CD4-positive, alpha-beta T cell treated with Interleukin-6 for 4 hours (primary cell): ENCODE measurements at places on chromosomes 4 and X.

GRCh38 chr4:113610537-113610936 lies 151.0 kb downstream of the CAMK2D start:
- DNase-seq, result no peak

DNA sequence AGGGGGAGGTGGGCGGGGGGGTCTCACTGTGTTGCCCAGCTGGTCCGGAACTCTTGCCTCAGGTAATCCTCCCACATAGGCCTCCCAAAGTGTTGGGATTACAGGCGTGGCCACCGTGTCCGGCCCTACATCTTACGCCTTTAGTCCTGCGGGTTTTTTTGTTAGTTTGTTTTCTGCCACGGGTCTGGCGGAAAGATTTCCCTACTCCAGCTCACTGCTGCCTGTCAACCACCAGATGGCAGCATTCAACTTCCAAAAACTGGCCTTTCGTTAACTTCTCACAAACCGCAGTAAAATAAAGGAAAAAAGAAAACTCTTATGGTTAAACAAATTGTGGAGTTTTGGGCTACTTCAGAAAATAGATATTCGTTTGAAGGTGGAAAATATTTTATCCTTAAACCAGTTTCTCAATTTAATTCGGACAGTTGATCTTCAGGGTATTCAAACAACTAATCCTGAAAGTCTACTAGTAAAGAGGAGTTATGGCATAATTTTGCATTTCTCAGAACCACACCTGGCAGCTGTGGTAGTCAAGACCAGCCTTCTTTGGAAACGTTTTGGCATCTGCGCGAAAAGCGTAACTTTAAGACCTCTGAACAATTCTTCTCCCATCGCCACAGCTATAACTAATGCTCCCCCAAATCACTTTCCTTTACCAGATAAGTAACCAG lies 41.1 kb downstream of the LUZP4 start:
- peak; percentile 30 for DNase-seq

GRCh38 chr4:113987382-113987941 lies 8.0 kb upstream of the ARSJ start:
- DNase-seq, result no peak

DNA sequence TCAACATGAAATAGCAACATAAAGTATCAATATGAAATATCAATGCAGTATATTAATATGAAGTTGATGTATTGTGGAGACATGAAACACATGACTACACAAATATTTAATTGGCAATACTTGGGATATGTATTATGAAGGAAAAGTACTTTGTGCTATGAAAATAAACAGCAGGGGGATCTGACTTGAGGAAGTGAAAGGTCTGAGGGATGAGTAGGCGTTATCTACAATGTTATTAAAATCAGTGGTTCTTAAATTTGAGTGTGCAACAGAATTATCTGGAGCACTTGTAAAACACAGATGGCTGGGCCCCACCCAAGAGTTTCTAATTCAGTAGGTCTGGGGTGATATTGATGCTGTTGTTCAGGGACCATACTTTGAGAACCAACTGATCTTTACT lies 27.4 kb upstream of the ARX start:
- DNase-seq, result no peak

DNA sequence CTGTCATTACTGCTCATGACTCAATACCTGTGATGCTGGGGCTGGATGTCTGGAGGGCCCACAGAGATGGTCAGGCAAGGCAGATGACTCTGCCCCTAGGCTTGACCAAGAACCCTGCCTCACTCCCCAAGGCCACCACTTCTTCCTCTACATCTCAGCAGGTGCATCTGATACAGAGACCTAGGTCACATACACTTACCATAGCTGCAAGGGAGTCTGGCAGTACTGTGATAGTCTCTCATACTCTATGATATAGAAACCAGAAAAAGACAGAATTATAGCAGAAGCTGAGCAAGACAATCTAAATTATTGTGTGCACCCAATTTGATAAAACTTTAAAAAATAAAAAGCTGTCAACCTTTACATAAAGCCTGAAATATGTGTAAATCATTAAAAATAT lies 477.1 kb upstream of the GALNT7 start:
- DNase-seq, result no peak

DNA sequence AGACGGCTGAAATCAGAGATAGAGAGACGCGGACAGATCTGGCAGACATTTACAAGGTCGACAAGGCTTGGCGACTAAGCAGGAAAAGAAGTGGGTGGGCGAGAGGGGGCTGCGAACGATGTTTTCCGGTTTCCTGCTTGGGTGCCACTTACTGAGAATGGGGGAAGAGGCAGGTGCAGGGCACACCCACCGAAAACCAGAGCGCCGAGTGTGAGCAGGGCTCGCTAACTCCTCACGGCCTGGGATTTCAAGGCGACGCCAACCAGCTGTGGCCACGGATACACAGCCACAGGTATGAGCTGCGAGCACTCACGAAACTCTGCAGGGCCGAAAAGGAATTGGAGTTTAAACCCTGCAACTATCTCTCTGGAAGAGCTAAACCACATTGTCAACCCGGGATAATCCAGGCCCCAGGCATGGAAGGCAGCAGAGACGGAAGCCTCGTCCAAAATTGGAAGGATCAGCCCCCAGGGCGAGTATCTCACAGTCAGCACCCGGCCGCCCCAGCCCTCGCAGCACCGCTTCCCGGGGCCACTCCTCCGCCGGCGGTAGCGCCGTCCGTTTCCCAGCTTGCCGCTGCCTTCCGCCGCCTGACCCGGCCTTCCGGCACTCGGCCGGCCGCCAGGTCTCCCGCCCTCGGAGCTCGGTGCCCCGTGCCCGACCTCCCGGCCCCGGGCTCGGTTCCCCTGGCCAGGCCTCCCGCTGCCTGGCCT lies 778 bp downstream of the CASP3 start:
- peak; percentile 55 for DNase-seq

DNA sequence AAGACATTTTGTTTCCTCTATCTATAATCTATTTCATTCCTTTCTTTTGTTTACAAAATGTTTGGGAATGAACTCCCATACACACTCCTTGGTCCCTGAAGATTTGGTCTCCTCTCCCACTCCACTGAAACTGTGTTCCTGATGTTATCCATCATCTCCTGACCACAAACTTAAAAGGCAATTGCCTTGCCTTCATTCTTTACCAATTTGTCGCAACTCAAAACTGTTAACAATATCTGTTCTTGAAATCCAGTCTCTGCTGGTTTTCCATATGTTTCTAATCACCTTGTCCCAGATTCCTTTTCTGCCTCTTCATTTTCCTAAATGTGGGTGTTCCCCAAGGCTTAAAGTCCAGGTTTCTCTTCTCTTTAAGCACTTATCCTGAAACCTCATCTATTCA lies 262.2 kb upstream of the TTC29 start:
- DNase-seq, result no peak

DNA sequence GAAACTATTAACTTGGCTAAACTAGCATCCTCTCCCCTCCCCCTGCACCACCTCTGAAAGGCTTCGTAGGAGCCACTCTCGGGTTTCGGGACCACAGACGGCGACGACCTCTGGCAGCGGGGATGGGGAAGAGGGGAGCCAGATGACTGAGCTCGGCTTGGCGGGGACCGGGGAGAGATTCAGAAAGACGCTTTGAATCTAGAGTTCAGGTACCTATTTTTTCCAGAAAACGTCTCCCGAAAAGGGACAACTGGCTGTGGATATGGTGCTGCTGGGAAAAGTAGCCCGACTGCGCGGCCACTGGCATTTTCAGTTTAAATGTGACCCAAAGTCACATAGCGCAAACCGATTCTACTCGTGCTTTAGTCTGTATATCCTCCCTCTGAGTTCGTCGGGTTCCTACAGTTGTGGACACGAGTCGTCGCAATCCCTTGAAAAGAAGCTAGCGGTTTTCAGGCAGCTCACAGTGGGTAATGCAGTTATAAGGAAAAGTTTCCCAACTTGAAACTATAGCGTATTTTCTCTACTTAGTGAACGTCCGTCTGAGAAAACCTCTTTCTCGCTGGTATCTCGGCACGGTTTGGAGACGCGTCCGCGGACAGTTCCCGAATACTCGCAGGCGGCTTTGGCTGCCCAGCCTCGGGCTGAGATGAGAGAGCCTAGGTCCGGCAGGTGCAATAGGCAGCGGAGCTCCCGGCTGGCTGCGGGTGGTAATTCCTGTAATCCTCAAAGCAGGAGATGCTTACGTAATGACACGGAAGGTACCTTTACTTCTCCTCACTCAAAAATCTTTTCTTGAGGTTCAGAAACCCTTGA lies 1.3 kb downstream of the PARM1 start:
- no peak for DNase-seq

DNA sequence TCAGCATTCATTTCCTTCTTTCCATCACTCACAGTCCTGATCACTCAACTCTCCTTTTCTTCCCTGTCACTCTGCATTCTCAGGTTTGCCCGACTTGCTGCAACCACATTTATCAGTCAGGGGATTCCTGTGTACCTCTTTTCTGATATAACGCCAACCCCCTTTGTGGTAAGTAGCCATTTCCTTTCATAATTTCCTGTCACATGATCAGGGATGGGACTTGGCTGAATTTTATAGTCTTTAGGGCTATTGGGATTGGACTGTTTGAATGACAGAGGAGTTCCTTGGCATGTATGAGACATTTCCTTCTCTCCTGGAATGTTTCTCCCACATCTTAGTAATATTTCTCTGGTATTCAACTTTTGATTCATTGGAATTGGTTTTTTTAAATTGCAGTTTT lies 11.0 kb downstream of the PGM2 start:
- DNase-seq, result no peak

GRCh38 chr4:7781366-7781765 lies 158.3 kb downstream of the AFAP1 start:
- no peak for DNase-seq

DNA sequence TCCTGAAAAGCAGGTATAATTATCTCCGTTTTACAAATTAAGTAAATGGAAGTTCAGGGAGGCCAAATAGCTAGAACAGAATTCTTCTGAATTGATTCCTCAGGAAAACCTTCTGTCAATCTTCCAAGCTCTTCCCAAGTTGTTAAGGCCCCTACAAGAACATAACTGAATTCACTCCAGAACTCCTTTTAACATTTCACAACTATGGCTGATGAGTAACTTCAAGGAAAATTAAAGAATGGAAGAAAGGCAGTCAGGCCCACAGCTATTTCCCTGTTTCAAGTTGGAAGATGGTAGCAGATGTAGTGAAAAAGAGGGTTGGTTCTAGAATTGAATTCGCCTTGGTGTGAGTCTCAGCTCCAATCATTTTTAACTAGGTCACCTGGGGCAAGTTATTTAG lies 15.9 kb downstream of the SETD7 start:
- DNase-seq, result no peak

DNA sequence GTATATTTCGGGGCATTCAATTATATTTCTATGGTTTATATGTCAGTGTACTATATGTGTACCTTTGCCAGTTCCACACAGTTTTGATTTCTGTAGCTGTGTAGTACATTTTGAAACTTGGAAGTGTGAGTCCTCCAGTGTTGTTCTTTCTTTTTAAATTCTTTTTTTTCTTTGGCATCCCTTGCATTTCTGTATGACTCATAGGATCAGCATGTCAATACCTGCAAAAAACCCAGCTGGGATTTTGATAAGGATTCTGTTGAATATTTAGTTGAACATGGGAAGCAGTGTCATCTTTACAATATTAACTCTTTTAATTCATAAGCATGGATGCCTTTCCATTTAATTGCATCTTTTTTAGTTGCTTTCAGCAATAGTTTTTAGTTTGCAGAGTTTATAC lies 100.0 kb downstream of the SH3BGRL start:
- DNase-seq, result no peak

DNA sequence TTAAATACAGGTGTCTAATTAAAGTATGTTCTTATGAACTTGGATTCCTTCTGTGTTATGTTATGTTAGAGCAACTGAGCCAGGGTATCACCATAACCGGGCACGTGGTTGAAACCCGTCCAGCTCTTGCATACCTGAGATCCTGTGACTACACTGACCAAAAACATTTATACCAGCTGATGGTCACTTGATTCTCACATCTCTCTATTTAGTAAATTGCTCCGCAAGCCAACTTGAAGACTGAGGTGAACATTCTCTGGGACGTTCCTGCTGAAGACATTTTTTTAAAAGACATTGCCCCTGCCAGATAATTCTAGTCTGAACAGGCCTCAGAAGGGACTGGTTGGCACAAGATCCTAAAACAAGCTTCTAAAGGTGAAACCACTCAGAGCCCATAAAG lies 550.0 kb upstream of the DIPK2B start:
- DNase-seq, result no peak

GRCh38 chr4:75666299-75666698 lies 6.9 kb downstream of the G3BP2 start:
- no peak for DNase-seq

GRCh38 chr4:183658362-183659028 lies 490 bp downstream of the RWDD4 start:
- peak; percentile 9 for DNase-seq

DNA sequence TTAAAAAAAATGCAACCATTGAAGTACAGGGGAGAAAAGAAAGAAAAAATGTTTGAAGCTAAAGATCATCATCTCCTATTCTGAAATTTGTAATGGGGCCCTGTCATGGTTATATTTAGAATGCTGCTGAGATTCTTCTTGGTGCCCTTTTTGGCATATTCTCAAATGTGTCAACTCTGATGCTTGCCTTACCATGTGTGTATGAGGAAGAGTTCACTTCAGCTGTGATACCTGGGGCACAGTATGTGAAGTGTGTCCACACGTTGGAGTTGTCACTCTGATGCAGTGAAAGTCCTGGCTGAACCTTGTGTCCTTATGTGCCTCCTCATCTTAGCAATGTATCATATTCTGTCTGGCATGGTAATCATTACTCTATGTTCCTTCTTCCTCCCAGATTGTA lies 377.9 kb downstream of the RAPGEF2 start:
- no peak for DNase-seq

GRCh38 chr4:53427366-53427765 lies 49.9 kb downstream of the FIP1L1 start:
- DNase-seq, result no peak

- DNase-seq, result no peak
Measured at GRCh38 chr4:39745920-39746319, 48.0 kb downstream of the UBE2K start.

GRCh38 chr4:45578874-45579273 lies 545.0 kb downstream of the GABRG1 start:
- DNase-seq, result no peak

DNA sequence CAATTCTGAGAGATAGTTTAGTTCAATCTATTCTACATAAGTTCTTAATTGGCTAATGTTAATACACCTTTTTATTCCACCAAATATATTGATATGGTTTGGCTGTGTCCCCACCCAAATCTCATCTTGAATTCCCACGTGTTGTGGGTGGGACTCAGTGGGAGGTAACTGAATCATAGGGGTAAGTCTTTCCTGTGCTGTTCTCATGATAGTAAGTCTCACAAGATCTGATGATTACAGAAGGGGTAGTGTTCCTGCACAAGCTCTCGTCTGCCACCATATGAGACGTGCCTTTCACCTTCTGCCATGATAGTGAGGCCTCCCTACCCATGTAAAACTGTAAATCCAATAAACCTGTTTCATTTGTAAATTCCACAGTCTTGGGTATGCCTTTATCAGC lies 11.3 kb downstream of the PPA2 start:
- no peak for DNase-seq
